ENCODE measurements at places on chromosomes 5 and 9. TPM values are rescaled to one million over a fixed set of nuclear protein-coding genes. Genes with fewer than 3 reads are reported as not detected.

NKD2 gene
- total RNA-seq: 24.1 TPM

BHMT2 gene
- 3.9 TPM for total RNA-seq

PAPPA gene
- total RNA-seq: 2.2 TPM

ACOT12 gene
- total RNA-seq: not detected

FBXW2 gene
- 76.7 TPM for total RNA-seq

HRCT1 gene
- total RNA-seq: 8.7 TPM

ANKDD1B gene
- 4.3 TPM for total RNA-seq

DMGDH gene
- total RNA-seq: 1.3 TPM

SHB gene
- 25.3 TPM for total RNA-seq

PDZD2 gene
- 67.8 TPM for total RNA-seq

VAV2 gene
- total RNA-seq: 26.9 TPM

PSMD5 gene
- total RNA-seq: 34.1 TPM

GPX3 gene
- total RNA-seq: 855 TPM

CEL gene
- 1.4 TPM for total RNA-seq

MPDZ gene
- 31.3 TPM for total RNA-seq

ARL10 gene
- total RNA-seq: 5.4 TPM

ADAMTSL1 gene
- total RNA-seq: 3.7 TPM

LSM11 gene
- total RNA-seq: 3.1 TPM

DOK3 gene
- total RNA-seq: 76.5 TPM

KIF27 gene
- total RNA-seq: 10.4 TPM

SAXO1 gene
- total RNA-seq: 0.15 TPM

GAPT gene
- 6.5 TPM for total RNA-seq

ATG12 gene
- total RNA-seq: 35.7 TPM

PAEP gene
- total RNA-seq: not detected

ZNF608 gene
- total RNA-seq: 27.9 TPM

PCDHGA12 gene
- 5.9 TPM for total RNA-seq

PHF24 gene
- total RNA-seq: 1.3 TPM

LCN9 gene
- not detected for total RNA-seq

HAPLN1 gene
- 0.21 TPM for total RNA-seq

All from lower lobe of right lung (tissue), 2 donors.